ENCODE measurements at places on chromosomes 13 and 19. TPM values are rescaled to one million over a fixed set of nuclear protein-coding genes. Genes with fewer than 3 reads are reported as not detected.
A peak's percentile ranks its signal among the peaks of the same experiment; 100 is the strongest.

- no peak for DNase-seq
Observed at GRCh38 chr19:11576227-11576626, 1.2 kb downstream of the ACP5 start.

DNA sequence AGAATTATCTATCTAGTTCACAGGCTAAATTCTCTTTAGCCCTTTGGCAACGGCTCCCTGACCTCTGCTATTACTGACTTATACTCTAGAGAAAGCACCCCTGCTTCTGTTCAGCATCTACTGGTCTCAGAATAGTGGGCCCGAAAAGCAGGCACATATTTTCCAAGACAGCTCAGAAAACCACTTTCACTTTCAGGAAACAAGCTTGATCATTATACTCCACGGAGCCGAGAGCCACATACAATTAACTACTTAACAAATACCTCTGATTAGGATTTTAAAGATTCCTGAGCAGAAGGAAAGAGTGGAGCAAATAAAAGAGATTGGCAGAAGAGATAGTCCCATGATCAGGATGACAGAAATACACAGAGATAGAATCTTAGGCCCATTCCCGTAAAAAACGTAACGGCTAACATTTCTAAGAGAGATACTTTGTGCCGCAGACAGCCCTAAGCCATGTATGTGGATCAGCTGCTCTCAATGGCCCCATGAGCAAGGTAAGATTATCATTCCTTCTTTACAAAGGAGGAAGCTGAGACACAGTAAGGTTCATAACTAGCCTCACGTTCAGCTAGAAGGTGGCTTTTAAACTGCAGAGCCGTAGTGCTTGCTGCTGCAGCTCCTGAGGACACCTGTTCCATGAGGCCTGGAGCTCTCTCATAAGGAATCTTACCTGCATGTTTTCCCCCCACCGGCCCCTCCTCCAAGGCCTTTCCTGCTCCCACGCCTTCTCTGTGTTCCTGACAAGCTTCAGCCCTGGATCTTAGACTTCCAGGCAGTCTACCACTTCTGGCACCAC lies 227.2 kb downstream of the FOXO1 start:
- DNase-seq: no peak

GRCh38 chr19:49514151-49514550 lies 1.7 kb downstream of the FCGRT start:
- no peak for DNase-seq

GRCh38 chr13:68708336-68708908 lies 1399.2 kb upstream of the ATXN8OS start:
- no peak for DNase-seq

Gene KLK14
- not detected for total RNA-seq

Gene LGALS14
- not detected for total RNA-seq

DNA sequence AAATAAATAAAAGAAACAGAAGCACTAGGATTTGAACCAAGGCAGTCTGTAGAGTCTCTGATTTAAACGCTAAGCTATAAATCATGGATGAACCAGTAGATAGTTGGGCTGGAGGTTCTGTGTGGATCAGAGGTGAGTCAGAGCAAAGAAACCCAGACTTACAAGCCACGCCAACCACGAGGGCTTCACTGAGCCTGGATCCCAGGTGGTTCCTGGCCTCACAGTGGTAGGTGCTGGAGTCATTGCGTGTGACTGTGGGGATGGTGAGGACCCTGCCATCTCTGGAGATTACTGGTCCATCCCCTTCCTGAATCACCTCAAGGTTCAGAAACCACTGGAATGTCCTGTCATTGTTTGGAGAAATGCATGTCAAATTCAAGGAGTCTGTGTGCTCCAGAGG lies 19.3 kb upstream of the CEACAM20 start:
- no peak for DNase-seq

- no peak for DNase-seq
Observed at GRCh38 chr19:12997179-12997966, 2.1 kb downstream of the NFIX start.

- no peak for DNase-seq
Observed at GRCh38 chr19:41932259-41932719, 4.0 kb upstream of the ERFL start.

Gene ATP4B
- total RNA-seq: not detected

GRCh38 chr19:16668176-16668575 lies 7.2 kb downstream of the TMEM38A start:
- peak; percentile 88 for DNase-seq

GRCh38 chr13:97262058-97262457 lies 39.9 kb downstream of the MBNL2 start:
- no peak for DNase-seq

DNA sequence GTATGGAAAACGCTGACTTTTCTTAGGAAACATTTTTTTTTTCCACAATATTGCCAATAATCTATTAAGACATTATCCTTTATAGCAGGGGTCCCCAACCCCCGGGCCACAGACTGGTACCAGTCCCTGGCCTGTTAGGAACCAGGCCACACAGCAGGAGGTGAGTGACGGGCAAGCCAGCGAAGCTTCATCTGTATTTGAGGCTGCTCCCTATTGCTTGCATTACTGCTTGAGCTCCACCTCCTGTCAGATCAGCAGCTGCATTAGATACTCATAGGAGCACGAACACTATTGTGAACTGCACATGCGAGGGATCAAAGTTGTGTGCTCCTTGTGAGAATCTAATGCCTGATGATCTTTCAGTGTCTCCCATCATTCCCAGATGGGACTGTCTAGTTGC lies 793.7 kb downstream of the SLITRK5 start:
- no peak for DNase-seq

Gene CACNG6
- total RNA-seq: 50.3 TPM

GRCh38 chr13:20165417-20166257 lies 4.8 kb upstream of the GJA3 start:
- no peak for DNase-seq

- DNase-seq: peak; percentile 95
Observed at GRCh38 chr19:7159105-7159933, 89.8 kb downstream of the ZNF557 start.

DNA sequence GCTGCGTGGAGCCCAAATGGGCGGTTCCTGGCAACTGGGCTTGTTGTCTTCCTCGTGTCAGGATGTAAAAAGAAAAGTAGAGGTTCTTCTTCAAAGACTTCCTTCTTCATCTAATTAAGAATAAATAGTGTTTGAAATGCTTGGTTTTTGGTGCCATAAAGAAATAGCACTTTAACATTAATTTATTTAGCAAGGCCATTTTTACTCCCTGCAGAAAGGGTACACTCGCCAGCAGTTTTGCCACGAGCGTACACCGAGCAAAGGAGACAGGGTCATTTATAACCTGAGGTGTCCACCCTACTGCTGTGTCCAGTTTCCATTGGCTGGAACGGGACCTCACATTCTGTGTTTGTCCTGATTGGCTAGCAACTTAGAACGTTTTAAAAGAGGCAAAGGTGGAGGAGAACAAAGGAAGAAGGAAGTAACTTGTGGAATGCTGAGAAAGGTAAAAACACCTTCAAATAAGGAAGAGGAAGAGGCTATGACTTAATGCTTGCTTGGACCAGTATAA lies 21.8 kb upstream of the OR10H1 start:
- peak; percentile 93 for DNase-seq

DNA sequence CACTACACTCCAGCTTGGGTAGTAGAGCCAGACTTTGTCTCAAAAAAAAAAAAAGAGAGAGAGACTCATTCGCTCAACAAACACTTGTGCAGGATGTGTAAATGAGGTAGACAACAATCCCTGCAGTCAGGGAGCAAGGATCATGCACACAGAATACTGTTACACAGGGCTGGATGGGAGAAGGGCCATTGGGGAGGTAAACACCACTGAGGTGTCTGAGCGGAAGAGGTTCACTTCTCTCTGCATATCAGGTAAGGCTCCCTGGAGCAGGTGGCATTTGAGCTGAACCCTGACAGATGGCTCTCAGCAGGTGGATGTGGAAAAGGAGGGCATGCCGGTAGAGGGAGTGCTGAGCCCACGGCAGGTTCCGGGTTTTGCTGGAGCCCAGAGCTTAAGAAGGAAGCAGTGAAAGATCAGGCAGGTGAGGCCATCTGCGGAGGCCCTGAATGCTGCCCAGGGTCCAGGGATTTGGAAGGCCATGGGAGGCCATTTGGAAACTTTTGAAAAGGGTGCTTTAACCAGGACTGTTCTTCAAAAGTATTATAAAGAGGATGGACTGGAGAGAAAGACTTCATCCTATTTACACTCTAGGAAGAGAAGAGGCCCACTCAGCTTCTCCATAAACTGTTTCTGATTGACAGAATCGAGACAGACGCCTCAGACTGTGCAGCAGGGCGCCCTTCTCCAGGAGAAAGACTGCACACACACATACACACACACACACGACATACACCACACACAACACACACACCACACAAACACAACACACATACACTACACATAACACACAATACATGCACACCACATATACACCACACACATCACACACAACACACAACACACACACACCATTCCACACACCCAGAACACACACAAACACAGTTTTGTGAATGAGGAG lies 199.4 kb downstream of the USP12 start:
- no peak for DNase-seq

DNA sequence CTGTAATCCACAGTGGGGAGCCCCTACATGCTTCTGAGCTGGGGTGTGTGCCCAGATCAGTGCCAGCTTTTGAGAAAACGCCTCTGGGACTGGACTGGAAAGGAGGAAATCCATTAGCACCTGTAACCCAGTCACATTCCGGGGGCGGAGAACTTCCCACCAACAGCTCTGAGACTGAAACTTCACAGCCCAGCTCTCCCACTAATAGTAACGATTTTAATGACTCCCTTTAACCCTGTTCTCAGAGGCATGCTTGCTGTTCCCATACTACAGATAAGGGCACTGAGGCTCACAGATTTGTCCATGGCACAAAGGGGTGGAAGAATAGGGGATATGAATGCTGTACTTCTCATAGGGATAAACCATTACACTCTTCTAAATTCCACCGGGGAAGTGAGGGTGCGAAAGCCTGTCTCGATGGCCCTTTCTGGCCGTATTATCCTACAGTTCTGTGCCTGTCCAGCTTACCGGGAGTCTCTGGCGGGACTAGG lies 851 bp downstream of the FBXO46 start:
- no peak for DNase-seq

Gene CGB7
- total RNA-seq: not detected

DNA sequence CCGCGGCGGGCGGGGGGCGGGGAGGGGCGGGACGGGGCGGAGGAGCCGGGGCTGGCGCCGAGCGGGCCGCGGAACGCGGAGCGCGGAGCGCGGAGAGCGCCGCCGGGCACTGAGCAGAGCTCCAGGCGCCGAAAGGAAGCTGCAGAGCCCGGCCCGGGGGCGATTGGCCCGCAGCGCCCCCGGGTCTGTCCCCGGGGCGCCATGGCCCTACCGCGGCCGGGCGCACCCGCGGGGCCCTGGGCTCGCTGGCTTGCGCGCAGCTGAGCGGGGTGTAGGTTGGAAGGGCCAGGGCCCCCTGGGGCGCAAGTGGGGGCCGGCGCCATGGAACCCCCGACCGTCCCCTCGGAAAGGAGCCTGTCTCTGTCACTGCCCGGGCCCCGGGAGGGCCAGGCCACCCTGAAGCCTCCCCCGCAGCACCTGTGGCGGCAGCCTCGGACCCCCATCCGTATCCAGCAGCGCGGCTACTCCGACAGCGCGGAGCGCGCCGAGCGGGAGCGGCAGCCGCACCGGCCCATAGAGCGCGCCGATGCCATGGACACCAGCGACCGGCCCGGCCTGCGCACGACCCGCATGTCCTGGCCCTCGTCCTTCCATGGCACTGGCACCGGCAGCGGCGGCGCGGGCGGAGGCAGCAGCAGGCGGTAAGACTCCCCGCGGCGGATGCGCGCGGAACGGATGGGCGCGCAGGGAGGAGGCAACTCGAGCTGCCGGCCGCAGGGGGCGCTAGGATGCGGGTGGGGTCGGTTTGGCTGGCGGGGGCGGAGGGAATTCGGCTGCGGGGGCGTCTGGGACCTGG lies at the start of gene PDE4A:
Gene PDE4A (plus strand): TSS at position 95 of the 796 bp plus-strand sequence. CDS start 227 bp downstream, at position 322.
- DNase-seq: no peak

- DNase-seq: no peak
Observed at GRCh38 chr13:44317752-44318151, 55.9 kb upstream of the SERP2 start.

DNA sequence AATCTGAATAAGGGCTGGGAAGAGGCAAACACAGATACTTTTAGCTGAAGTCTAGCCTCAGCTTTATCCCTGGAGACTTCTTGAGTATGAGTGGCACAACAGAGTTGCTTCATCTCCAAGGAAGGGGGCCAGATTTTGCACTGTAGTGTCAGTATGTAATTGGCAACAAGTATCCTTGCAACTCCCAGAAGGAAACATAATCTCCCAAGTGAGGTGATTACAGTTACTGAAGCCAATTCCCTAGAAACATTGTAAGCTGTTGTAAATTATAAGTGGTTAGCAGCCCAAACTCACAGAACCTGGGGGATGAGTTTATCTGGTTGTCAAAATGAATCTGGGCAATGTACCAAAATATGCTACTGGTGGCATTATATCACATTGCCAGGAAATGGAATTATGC lies 2065.7 kb upstream of the PCDH20 start:
- DNase-seq: no peak

Gene ARHGAP45
- 0.83 TPM for total RNA-seq

- DNase-seq: no peak
Observed at GRCh38 chr13:32752997-32753606, 166.8 kb downstream of the PDS5B start.

Gene STOML3
- not detected for total RNA-seq

DNA sequence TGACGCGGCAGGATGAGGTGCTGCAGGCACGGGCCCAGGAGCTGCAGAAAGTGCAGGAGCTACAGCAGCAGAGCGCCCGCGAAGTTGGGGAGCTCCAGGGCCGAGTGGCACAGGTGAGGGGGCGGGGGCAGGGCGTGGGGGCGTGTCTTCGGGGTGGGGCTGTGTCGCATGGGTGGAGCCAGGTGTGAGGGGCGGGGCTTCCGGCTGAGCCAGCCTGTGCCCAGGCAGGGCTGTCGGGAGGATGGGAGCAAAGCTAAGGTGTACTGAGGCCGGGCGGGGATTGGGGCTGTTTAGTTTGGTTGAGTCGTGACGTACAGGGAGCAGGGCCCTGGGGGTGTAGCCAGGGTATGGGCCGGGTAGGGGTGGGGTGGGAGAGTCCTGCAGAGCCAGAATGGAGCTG lies 62.3 kb downstream of the KCNC3 start:
- no peak for DNase-seq

DNA sequence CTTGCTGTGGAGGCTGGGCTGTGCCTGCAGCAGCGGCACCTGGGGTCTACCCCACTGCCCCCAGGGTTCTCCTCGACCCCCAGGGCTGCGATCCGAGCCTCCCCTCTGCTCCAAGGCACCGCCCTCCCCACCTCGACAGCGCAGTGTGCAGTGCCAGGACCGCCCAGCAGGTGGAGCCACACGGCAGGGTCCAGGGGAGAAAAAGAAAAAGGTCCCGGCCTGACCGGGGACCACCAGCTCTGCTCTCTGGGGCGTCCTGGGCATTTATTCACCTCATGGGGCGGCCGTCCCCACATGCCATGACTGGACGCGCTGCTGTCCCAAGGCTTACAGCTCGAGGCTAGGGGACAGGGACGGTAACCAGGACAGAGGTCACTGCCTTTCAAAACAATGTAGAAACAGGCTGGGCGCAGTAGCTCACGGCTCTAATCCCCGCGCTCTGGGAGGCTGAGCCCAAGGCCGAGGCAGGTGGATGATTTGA lies 10.6 kb downstream of the REXO1 start:
- no peak for DNase-seq
